Memory B cell (primary cell): ENCODE measurements at places on chromosomes 7 and 10.
A peak's percentile ranks its signal among the peaks of the same experiment; 100 is the strongest.

DNA sequence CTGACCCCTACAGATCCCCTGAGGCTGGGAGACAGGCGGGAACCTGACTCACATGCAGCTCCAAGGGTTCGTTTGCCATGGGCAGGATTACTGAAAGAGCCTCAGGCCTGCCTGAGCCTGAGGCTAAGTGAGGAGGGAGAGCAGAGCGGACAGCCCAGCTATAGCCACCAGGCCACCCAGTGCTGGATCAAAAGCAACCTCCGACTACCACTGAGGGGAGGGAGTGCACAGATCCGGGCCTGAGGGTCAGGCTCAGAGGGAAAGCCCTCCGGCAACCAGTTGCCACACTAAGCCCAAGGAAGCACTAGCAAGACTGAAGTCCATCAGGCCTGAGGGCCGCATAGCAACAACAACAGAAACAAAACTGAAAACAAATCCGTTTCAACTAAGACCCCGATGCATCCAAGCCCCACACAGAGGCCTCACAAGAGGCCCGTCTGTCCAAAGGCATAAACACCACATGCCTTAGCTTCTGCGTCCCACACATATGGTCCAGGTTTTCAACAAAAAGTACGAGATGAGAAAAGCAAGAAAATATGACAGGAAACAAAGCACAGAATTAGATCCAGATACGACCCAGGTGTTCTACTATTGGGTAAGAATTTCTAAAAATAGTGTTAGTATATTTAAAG, 92.5 kb upstream of the VIPR2 start:
- no peak for DNase-seq

- no peak for DNase-seq
These were observed 30.9 kb downstream of the TRIM8 start for GRCh38 chr10:102675011-102675665.

- no peak for DNase-seq
These were observed 26.8 kb upstream of the MYO3A start for GRCh38 chr10:25907261-25907660.

DNA sequence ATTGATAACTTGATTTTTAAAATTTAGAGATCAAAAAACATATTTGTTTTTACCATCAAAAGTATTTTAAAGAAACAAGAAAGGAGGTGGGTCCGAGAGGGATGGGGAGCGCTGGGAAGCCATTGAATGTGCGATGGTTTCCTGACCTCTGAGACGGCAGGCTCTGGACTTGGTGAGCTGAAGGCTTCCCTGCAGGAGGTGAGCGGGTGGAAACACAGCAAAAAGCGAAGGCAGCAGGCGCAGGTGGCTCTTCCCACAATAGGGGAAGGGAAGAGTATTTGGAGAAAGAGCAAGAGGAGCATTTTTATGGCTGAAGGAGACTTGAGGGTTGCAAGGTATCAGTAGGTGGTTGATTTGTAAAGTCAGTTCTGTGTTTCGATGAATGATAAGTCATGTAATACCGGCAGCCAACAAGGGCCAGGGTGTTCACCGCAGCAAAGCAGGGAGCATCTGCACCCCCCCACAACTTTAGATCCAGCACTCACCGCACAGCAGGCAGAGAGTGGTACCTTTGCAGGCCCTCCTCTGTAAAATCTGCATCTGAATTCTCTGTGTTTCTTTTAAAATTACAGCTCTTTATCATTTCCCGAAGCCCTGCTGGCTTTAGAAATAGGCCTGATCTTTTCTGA, 10.5 kb downstream of the C10orf53 start:
- DNase-seq = no peak

DNA sequence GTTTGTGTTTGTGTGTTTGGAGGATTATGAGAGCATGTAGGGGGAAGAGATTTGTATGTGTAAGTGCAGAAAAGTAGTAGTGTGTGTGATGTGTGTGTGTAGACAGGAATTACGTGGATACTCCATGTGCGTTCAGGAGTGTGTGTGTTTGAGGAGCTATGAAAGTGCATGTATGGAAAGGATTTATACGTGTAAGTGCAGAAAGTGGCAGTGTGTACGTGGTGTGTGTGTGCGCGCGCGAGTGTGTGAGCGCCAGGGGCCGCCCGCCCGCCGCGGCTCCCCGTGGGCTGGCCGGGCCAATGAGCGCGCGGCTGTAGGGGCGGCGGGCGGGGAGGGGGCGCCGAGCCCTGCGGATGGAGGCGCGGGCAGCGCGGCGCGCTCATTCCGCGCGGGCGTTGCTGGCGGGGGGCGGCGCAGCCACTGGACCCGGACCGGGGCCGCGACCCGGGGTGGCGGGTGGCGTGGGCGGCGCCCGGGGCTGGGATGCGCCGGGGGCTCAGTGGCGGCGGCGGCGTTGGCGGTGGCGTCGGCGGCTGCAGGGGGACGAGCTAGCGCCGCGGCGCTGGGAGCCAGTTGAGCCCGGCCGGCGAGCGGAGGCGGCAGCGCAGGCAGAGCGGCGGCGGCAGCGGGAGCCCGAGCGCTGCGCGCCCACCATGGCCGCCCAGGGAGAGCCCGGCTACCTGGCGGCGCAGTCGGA, at the start of gene BICC1:
TSS of gene BICC1 (plus strand) at position 382 of the 697 bp plus-strand sequence. CDS start at position 654, 272 bp downstream.
- DNase-seq = peak; percentile 10

DNA sequence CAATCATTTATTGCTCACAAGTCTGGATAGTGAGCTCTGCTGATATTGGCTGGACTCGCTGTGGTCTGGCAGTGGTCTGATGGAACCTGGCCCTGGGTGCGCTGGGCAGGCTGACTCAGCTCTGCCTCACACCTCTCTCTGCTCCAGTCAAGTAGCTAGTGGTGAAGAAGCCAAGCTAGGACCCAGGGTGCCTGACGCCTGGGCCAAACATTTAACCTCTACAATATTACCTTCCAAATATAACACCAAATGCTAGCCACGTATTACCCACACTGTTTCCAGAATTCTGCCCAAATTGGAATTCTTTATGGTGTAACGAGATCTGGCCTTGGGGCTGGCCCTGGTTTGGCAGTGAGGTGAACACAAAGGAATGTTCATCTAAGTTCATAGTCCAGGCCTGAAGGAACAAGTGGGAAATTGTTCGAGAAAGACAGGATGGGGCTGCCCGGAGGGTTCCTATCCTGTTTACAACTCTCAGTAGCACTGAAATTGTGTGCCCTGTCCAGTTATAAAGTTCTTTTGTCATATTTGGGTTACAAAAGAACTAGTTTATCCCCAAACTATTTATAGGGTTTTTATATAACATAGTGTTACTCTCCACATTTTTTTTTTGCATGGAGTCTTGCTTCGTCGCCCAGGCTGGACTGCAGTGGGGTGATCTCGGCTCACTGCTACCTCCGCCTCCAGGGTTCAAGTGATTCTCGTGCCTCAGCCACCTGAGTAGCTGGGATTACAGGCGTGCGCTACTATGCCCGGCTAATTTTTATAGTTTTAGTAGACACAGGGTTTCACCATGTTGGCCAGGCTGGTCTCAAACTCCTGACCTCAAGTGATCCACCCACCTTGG, 16.3 kb downstream of the OR2AE1 start:
- DNase-seq = no peak

GRCh38 chr7:94580601-94581000, 71.0 kb downstream of the CASD1 start:
- no peak for DNase-seq

GRCh38 chr10:32333849-32334248, 13.1 kb downstream of the EPC1 start:
- DNase-seq = no peak

- DNase-seq = peak; percentile 19
These were observed 631 bp downstream of the POR start for GRCh38 chr7:75915416-75916156.
